ENCODE measurements at places on chromosomes 11 and 22.

DNA sequence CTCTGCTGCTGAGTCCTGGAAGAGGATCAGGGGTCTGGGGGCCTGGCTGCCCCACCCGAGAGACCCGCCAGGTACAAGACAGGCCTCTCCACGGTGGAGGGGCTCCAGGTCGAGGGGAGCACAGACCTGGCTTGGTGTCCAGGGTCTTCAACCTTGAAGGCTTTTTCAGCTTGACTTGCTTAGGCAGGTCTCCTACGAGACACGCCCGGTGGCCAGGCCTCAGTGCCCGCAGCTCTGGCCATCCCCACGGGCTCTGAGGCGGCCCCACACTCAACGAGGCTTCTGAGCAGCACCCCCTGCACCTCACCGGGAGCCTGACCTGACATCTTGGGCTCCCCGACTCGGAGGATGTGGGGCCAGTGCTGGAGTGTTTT lies 6.6 kb upstream of the PLXNB2 start:
- no peak for DNase-seq

GRCh38 chr11:116874251-116874650 lies 36.8 kb upstream of the APOA1 start:
- no peak for DNase-seq

- no peak for DNase-seq
Observed at GRCh38 chr11:67033661-67034166, 10.8 kb downstream of the SYT12 start.

DNA sequence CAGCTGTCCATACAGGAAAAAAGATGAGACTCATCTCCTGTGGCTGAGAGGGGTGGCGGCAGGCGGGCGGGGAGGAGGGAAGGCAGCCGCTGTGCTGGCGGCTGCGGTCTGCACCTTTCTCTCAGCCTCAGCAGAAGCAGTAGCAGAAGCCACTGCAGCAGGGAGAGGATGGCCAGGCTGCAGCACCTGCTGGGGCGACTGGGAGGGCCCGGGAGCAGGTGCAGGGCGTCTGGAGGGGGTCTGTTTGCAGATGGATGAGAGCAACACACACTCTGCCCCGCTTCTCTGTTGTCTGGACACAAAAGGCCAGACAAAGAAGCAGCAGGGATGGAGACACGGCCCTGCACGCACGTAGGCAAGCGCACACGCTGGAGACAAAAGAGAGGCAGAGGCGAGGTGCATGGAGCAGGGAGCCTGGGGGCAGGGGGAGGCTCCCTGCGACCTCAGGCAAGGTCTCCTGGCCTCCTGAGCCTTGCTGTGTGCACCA lies 9.3 kb upstream of the MIAT start:
- DNase-seq: peak; percentile 40

GRCh38 chr22:27896245-27896644 lies 22.8 kb downstream of the PITPNB start:
- DNase-seq: peak; percentile 58

DNA sequence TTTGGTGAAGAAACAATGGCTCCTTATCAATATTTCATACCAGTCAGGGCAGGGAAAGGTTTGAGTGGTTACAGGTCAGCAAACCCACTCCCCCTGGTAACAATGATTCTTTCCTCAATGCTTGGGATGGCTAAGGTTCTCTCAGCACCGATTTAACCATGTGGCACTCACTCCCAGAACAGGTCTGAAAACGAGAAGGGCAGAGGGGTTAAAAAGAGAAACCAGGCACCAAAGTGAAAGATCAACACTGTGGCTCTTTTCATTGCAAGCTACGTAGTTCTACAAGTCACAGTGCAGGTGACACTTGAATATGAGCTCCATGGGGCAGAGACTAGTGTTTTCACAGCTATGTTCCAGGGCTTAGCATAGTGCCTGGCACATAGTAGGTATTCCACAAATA lies 132.4 kb downstream of the PLEKHA7 start:
- DNase-seq: no peak

- DNase-seq: no peak
Observed at GRCh38 chr11:120302001-120302805, 22.9 kb upstream of the TLCD5 start.

- DNase-seq: no peak
Observed at GRCh38 chr22:44926491-44927415, 83.1 kb downstream of the PHF21B start.

GRCh38 chr22:43090130-43090789 lies 1.1 kb upstream of the TTLL1 start:
- peak; percentile 71 for DNase-seq

DNA sequence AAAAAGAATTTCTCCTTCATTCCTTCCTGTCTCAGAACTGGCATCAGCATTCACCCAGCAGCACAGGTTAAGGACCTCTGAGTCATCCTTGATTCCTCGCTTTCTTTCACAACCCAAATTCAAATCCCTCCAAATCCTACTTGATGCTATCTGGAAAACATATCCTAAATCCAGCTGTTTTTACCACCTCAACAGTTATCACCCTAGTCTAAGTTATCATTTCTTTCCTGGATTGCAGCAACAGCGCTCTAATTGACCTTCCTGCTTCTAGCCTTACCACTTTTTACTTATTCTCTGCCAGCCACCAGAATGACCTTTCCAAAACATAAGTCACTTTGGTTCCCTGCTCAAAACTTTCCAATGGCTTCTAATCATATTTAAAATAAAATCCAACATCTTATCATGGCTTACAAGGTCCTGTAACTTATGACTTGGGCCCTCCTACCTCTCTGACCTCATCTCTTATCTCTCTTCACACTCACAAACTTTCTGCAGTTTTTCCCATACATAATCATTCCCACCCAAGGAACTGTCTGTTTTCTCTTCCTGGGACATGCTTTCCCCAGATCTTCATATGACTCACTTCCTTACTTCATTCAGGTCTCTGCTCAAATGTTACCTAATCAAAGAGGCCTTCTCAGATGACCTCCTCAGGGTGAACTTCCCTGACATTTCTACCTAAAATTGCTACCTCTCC lies 119.4 kb downstream of the TTC28 start:
- DNase-seq: no peak

DNA sequence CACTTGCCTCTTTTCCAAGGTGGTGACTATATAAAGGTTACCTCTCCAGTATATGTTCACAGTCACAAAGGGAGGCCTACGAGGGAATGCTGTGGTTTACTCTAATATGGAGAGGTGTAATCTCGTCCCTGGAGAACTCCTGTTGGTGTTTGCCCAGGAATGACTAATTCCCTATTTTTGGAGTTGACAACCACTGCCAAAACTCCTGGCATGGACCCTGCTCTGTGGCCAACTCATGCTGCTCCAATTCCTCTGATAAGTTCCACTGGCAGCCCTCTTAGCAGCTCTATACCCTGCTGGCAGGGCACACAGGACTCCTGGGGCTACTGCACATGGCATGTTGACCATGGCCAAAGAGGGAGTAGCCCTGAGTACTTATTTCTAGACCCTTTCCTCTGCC lies 418.7 kb upstream of the ANO5 start:
- no peak for DNase-seq

- no peak for DNase-seq
Observed at GRCh38 chr11:2410616-2411015, 10.1 kb downstream of the TSSC4 start.

GRCh38 chr11:13669544-13670488 lies 1.3 kb downstream of the FAR1 start:
- DNase-seq: peak; percentile 22

DNA sequence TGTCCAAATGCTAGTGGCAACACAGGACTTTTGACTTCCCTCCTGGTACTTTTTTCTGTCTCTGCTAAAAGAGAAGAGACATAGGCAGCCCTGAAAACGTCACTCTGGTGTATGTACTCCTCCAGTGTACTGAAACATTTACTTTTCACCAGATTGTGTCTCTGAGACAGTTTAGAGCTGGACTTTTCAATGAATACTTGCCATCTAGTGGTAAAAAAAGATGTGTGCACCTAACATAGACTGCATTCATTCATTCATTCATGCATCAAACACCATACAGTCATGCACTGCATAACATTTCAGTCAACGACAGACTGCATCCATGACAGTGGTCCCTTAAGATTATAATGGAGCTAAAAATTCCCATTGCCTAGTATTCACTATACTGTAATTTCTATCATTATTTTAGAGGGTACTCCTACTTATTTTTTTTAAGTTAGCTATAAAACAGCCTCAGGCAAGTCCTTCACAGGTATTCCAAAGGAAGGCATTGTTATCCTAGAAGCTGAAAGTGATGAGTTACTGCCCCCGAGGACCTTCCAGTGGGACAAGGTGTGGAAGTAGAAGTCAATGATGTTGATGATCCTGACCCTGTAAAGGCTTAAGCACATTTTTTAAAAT lies 186.2 kb downstream of the SPON1 start:
- DNase-seq: peak; percentile 14

DNA sequence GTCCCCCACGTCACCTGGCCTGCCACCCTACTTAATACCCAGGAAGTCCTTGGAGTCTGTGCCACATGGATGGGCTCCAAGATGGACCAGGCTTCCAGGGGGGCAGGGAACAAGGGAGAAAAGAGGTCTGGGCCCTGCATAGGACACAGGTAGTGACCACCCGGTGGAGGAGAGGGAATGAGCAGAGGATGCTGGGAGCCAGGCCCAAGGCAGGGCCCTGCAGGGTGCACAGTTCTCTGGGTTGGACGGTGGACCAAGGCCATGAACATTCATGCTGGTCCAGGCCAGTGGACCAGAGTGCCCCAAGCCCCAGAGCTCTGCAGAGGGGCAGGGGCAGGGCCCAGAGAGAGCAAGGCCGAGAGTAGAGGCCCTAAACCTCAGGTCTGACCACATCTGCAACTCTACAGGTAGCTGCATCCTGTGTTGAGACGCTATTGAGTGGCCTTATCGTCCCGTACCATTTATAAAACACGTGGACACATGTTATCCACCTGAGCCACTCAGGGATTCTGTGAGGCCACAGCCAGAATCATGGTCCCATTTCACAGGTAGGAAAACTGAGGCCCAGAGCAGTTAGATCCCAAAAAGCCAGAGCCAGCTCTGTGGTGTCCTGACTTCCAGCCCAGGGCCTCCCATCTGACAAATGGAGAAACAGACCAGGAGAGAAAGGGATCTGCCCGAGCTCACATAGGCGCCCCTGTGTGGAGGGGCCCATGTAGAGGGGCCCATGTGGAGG lies 46.4 kb downstream of the IGLL5 start:
- DNase-seq: no peak

DNA sequence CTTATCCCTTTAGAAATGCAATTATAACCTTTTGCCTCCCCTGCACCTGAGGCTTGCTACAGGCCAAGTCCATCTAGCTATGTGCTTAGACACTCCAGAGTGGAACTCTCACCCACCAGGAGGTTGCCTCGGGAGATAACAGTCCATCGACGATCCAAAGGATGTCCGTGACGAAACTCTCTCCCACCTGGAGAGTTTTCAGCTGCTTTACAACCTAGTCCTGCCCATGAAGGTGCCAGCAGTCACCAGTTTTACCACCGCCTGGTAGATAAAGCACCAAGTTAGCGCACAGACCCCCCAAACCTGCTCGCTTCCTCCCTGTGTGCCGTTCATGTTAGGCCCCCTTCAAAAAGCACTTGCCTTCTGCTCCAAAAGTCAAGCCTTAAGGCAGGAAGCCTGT lies 53.1 kb upstream of the SHISAL1 start:
- no peak for DNase-seq

GRCh38 chr11:9136741-9137140 lies 45.3 kb upstream of the SCUBE2 start:
- DNase-seq: peak; percentile 55

DNA sequence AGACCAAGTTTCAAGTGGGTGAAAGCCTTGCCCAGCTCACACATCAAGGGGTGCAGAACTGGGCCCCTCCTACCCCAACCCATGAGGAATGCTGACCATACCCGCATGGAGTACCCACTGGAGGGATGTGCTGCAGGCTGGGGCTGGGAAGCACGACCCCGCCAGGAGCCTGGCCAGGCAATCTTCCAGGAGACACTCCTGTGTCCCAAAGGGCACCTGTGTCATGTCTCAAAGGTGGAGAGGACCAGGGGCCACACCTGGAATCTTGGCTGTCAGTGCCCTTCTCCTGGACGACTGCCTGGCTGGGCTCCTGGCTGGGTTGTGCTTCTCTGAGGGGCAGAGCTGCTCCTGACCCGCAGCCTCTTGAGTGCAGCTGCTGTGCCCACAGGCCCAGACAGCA lies 6.7 kb downstream of the ARAP1 start:
- no peak for DNase-seq

GRCh38 chr11:31127290-31127689 lies 242.2 kb downstream of the DCDC1 start:
- DNase-seq: no peak

DNA sequence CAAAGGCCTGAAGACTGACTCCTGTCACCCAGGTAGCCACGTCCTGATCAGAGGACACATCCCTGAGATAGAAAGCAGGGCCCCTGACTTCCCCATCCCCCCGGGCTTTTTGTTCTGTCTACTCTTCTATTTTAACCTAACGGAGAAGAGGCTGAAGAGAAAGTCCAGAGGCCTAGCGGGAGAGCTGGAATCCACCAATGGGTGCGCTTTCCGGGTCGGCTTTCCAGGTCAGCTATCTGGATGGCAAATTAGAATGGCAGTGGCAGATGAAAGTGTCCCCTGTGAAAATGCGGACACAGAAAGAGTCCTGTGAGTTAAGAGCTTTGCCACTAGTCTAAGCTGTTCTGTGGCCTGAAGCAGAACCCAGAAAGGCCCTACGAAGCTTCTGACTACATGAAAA lies 13.1 kb upstream of the SERPING1 start:
- no peak for DNase-seq

GRCh38 chr11:108370315-108370714 lies 97.0 kb downstream of the C11orf65 start:
- DNase-seq: no peak

GRCh38 chr22:44085743-44086270 lies 61.7 kb downstream of the PARVB start:
- DNase-seq: peak; percentile 32

GRCh38 chr22:27170491-27170890 lies 513.1 kb downstream of the MIAT start:
- DNase-seq: no peak

GRCh38 chr11:102423936-102424335 lies 28.6 kb downstream of the TMEM123 start:
- no peak for DNase-seq

GRCh38 chr22:20810645-20811044 lies 36.7 kb downstream of the SERPIND1 start:
- DNase-seq: no peak

- no peak for DNase-seq
Observed at GRCh38 chr22:35310556-35311550, 11.2 kb downstream of the TOM1 start.
